CD4-positive, alpha-beta T cell treated with Interleukin-15 for 1 hour (primary cell): ENCODE measurements at places on chromosomes 7 and 10.

DNA sequence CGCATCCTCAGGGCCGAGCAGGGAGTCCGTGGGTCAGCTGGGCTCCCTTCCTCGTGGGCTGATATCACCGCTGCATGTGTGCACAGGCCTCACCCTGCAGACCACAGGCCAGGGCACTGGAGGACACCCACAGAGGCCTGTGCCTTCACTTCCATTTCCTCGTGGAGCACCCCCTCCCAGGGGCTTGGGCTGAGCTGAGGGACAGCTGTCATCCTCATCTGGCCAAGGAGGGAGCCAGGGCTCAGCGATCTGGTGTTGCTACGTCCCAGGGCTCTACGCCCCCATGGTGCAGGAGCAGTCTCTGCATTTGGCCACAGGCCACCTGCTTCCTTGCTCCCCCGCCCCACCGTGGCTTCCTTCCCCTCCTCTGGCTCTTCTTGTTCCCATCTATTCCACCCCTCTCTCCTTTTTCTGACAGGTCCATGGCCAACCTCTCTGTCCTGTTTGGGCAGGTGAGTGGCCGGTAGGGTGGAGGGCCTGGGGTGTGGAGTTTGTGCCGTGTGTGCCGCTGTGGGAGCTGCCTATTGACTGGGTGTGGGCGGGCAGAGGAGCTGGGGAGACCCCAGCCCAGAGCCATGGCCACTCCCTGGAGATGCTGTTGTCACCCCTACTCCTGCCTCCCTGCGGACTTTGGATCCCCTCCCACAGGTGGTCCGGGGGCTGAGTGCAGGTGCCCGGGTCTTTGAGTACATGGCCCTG lies 8.3 kb upstream of the ASIC3 start:
- DNase-seq, result no peak

DNA sequence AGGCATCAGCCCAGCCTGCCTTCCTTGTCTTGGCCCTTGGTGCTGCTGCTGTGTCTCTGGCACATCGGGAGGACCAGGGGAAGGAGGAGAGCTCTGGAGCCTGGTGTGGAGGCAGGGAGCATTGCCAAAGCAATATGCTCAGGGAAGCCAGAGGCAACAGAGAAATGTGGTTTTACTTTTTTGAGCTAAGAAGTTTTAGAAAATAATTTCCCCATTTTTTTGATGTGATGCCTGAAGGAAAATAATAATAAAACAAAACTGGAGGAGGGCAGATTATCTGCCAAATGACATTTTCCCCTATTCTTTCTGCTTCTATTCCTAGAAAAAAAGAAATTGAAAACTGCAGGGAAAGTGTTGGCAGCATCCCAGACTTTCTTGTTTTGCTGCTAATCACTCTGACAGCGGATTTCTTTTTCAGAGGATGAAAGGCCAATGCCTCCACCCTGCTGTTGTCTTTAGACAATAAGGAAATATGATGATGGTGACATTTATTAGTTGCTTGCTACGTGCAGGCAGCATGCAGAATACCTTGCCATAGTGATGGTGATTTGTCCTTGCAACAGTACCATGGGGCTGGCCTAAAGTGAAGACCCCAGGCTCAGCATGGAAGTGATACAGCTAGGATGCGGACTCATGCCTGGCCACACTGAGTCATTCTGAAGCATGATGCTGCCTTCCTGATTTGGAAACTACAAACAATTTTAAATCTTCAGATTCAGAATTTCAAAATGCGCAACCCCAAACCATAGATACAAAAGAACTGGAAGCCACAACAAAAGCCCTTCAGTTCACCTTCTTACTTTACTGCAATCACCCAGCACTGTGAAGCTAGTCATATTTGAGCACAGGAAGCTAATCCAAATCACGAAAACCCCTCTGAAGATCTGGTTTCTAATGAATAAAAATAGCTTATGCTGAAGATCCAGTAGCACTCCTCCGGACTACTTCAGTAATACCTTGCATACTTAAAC lies 260.2 kb upstream of the TMEM72 start:
- no peak for DNase-seq

DNA sequence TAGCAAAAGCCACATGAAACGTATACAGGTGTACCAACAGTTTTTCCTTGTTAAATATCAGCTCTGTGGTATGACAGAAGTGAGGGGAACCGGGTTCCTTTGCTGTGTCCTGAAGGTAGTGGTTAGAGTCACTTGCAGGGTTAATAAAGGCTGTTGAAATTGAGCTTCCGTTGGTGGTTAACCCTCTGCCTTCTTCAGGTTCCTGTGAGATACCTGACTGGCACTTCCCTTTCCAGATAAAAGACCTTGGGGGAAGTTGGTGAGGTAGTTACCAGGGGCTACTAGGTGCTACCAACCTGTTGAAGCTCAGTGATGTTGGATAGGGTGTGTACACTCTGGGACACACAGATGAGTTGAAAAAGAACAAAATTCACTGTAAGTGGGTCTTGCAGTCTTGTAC lies 384.1 kb downstream of the GATA3 start:
- DNase-seq, result peak; percentile 17

GRCh38 chr10:78656417-78657162 lies 412.2 kb upstream of the ZMIZ1 start:
- no peak for DNase-seq

DNA sequence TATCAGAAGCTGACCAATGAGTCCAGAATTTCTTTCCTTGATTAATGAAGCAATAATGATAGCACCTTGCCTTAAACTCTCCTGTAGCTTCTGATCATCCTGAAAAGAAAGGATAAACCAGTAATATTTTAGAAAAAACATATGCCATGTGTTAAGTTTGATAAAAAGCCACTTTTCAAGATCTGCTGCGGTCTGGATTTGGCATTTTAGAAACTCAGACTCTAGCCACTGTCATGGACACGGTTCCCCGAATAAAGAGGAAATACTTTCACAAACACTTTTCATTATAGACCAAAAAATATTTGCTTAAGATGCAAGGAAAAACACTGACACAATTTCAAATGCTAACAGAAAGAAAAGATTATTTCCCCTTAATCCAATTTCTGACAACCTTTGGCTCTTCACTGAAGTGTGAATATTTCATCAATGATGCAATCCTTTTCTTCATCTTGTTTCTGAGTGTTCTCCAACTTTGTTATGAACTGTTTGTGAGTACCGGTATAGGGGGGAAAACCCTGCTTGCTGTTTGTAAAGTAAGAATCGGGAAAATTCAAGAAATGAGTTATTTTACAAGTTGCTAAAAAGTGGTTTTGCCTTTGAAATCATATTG lies 329.5 kb downstream of the CRPPA start:
- no peak for DNase-seq

DNA sequence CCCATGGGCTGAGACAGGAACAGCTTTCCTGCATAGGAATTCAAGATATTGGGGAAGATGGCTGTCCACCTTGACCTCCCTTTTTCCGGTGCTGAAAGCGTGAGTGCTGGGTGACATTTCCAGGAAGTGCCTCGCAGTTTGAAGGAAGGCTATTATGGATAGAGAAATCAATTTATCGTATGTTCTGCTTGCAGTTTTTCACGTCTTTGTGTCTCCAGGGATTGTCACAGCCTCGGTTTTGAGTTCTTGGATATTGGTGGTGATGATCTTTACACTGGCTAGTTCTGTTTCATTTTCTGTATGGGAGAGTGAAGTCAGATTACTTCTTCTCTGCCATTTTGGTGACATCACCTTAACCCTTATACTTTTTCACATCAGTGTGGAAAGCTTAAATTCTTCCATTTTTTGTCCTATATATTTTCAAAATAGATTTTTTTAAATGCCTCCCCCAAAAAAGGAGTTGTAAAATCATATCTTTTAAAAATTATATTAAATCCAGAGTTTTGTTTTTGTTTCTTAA lies 102.5 kb upstream of the APBB1IP start:
- no peak for DNase-seq

GRCh38 chr10:132627666-132628531 lies 90.3 kb downstream of the INPP5A start:
- peak; percentile 15 for DNase-seq

DNA sequence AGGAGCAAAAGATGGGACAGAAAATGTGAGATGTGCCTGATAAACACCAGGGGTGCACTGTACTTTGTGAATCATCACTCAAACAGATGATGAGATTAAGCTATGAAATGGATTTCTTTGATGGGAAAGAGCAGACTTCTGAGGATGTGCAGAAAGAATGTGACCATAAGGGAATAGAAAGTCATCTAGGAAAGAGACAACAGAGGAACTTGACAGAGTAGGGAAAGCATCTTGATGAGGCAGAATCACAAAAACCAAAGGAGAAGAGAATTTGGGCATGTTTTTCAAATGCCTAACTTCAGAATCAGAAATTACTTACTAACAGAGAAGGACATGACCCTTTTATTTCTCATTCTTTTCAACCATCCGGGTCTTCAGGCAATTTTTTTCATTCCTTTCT lies 82.4 kb upstream of the LRRTM3 start:
- DNase-seq, result no peak

GRCh38 chr7:27576360-27576944 lies 86.2 kb downstream of the HIBADH start:
- no peak for DNase-seq

DNA sequence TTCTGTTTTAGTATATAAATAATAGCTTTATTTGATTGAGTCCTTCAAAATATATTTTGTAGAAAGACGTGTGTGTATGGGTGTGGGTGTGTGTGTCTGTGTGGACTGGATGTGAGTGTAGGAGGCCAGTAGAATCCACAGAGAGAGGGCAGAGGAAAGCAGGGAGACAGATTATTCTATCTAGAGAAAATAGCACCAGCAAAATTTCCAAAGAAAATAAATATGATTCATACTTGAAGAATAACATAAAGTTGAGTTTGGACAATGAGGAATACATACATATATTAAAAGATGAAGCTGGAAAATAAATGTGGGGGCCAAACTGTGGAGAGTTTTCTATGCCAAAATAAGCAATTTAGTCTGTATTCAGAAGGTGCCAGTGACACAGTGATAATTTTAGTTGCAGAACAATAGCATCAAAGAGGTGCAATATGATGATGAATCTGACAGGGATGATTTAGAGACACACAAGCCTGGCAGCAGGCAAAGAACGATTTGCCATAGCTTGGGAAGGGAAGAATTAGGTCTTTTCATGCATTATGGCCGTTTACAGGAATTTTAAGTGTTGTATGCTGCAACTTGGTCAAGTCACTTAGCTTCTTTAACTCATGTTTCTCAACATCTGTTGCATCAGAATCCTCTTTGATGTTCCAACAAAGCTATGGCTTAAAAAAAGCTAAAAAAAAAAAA lies 121.3 kb downstream of the SEMA3A start:
- no peak for DNase-seq

DNA sequence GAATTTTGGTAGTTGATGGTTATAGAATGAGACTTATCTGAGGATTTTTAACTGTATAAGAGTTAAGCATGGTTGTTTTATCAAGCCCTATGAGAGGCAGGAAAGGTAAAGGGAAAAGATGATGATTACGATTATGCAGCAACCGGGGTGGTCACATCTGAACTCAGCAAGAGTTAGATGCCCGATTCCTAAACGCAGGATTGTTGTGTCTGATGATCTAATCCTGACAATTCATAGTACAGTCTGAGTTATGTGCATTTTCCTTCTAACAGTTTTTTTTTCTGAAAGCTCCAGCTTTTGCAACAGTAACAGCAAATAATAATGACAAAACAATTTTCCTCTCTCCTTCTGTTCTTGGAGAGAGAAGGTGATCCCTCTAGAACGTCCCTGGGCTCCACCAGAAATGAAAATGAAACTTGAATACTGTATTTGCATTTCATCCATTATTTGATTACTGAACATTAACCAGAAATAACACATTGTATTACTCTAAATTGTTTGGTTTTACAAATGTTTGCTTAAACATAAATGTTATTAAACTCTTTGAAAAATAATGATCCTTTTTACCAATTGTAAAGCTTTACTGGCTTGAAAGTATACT lies 176.5 kb upstream of the CCDC6 start:
- no peak for DNase-seq

GRCh38 chr10:43970717-43971116 lies 322.0 kb upstream of the ZNF32 start:
- DNase-seq, result no peak
